Lung (tissue), 17 donors: ENCODE measurements at places on chromosomes 4 and X.

DNA sequence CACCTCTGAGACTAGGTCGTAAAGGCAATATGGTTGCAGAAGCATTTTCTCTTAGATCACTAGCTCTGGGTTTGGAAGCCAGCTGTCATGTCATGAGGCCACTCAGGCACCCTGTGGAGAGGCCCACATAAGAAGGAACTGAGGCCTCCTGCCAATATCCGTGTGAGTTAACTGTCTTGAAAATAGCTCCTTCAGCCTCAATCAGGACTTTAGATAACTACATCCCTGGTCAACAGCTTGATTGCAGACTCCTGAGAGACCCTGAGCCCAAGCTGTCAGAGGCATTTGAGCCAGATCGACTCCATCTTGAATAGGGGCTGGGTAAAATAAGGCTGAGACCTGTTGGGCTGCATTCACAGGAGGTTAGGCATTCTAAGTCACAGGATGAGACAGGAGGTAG is 15.1 kb upstream of the REPS2 start:
- peak; percentile 46 for DNase-seq

- no peak for DNase-seq
These were observed 97.8 kb downstream of the PARM1 start for GRCh38 chr4:75030649-75031235.

- DNase-seq = peak; percentile 52
These were observed 11.0 kb downstream of the PKD2 start for GRCh38 chr4:88018466-88018865.

DNA sequence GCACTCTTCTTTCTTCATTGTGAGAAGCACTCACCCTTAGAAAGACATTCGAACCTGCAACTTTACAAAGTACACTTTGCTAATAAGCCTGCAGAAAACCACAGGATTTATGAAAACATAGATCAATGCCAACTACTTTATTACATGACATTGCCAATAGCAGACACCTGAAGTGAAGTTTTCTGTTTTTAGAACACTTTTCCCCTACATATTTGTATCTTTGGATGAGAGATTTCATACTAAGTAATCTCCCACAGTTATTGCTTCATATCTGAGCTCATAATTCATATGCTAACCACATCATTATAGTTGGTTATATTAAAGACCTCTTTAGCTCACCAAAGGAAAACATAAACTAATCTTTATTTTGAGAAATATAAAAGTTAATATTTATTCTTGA is 276.5 kb upstream of the CTSO start:
- peak; percentile 53 for DNase-seq

- no peak for DNase-seq
These were observed 15.8 kb upstream of the CLTRN start for GRCh38 chrX:15680401-15680800.

DNA sequence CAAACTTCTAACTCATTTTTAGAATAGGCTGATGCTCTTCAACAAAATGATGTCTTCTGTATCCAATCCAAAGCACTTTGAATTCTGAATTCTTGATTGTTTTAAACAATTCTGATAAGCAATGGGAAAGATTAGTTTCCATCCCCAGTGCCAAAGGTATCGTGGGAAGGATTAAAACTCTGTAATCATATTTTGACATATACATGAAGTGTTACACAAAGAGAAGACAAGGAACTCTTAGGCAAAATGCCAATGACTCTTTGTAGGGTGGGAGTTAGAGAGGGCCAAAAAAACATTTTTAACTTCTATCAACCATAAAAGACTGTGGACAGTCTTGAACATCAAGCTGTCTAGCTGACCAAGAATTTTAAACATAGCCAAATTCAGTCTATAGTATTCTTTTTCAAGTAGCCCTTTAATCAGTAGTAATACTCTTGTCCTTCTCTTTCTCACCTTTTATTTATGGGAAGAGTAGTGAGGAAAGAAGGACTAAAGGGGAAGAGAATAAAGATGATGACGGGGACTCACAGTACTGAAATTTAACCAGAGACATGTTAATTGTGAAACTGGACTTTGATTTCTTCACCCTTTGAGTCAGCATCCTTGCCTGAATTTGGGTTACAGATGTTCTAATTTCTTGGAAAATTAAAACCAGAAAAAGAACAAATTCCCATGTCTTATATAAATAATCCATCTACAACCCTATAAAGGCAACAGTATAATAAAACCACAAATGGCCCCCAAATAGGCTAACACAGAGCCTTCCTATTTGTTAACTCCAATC is 51.8 kb upstream of the VEGFD start:
- DNase-seq = no peak

- DNase-seq = no peak
These were observed 180.3 kb upstream of the KLHL4 start for GRCh38 chrX:87337267-87337666.

- peak; percentile 94 for DNase-seq
These were observed 230.2 kb upstream of the STK26 start for GRCh38 chrX:131792789-131793462.

- DNase-seq = no peak
These were observed 6.0 kb downstream of the NDST4 start for GRCh38 chr4:115107411-115107810.

GRCh38 chr4:120814886-120815285 is 107.6 kb downstream of the PRDM5 start:
- DNase-seq = no peak

- no peak for DNase-seq
These were observed 166.7 kb downstream of the FHIP1A start for GRCh38 chr4:151575646-151576045.

GRCh38 chr4:156958276-156959074 is 13.1 kb downstream of the PDGFC start:
- no peak for DNase-seq

- DNase-seq = no peak
These were observed 602 bp upstream of the SCARB2 start for GRCh38 chr4:76214177-76214675.

DNA sequence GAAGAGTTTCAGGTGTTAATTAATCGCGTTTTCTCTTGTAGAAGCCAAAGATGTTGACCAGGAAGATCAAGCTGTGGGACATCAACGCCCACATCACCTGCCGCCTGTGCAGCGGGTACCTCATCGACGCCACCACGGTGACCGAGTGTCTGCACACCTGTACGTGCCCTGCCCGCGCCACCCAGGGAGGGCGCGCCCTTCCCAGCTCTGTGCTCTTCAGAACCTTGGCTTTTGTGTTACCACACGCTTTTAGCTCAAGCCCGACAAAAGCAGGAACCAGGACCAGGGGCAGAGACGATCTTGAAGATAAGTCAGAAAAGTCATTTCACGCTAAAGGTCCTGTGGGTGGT is 28.0 kb downstream of the PCGF3 start:
- no peak for DNase-seq

DNA sequence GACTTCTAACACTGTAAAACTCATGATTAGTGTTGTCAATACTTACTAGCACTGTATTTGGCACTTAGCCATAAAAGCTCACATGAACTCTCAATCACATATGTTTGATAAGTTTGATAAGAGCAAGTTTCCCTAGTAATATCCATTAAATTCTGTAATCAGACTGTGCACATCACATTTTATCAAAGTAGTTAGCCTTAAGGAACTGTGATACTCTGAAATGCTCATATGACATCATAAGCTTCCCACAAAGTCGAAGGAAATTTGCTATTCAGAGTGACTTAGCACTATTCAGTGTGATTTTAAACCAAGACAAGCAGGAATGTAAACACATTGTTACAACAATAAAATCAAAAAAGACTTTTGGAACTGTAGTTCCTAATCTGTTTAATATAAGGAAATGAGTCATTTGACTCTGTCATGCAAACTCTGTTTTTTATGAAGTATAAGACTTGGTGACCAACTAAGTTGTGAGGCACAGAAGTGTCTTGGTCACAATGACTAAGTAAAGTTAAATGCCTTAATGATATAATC is 6.7 kb downstream of the SLC7A11 start:
- no peak for DNase-seq

GRCh38 chrX:37608156-37608555 is 36.7 kb downstream of the LANCL3 start:
- no peak for DNase-seq

DNA sequence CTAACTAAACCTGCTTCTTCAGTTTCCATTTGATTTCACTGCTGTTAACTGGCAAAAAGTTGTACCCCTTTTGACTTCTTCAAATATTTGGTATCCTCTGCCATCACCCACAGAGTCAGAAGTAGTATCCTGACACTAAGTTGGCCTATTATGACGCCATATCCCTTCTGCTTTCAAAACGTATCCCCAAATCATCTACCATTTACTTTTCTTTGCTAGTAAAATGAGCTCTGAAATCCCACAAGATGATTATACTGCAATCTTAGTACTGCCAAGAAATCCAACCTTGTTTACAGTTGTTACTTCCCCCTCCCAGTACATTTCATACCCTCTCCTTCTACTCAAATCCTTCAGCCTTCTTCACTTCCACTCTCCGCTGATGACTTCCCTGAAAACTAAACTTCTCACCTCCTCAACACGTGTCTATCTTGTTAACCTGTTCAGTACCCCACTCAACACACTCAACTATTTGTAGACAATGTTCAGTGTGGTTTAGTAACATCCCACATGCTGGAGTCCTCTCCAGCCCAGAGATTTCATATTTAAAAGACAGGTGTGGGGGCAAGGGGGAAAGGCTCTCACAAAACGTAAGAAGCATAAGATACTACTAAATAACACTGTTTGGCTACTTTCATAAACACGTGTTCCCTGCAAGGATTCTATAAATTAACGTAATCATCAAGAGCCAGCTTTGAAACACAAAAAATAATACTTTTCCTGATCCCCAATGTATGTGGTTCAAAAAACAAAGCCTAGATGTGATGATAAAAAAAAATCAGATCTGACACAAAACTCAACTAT is 1.3 kb downstream of the NAF1 start:
- no peak for DNase-seq

DNA sequence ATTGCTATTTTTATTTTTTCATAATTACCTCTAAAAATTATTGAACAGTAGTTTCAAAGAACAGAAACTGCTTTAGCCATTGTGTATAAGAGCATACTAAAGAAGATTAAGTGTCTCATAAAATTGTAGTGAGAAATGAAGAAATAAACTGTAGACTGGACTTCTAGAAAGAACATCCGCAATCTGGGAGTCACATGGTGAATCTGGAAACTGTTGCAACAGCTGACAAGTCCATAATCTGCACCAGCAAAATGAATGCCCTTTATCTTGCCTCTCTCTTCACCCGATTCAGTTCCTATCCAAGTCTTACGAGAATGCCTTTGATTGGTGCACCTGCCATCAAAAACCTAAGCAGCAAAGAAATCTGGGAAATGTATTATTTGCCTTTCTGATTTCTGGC is 312.9 kb downstream of the NAF1 start:
- DNase-seq = no peak

- DNase-seq = peak; percentile 19
These were observed 34.4 kb upstream of the SLC34A2 start for GRCh38 chr4:25621027-25621930.

- DNase-seq = no peak
These were observed 254.6 kb upstream of the KCNIP4 start for GRCh38 chr4:22202975-22203710.

- DNase-seq = no peak
These were observed 408.2 kb upstream of the SMIM31 start for GRCh38 chr4:164345756-164346155.

GRCh38 chr4:60868232-60868960 is 331.7 kb upstream of the ADGRL3 start:
- no peak for DNase-seq

- no peak for DNase-seq
These were observed 20.9 kb upstream of the PRSS12 start for GRCh38 chr4:118373614-118374255.

GRCh38 chrX:24380262-24381187 is 20.1 kb downstream of the SUPT20HL1 start:
- DNase-seq = peak; percentile 84

DNA sequence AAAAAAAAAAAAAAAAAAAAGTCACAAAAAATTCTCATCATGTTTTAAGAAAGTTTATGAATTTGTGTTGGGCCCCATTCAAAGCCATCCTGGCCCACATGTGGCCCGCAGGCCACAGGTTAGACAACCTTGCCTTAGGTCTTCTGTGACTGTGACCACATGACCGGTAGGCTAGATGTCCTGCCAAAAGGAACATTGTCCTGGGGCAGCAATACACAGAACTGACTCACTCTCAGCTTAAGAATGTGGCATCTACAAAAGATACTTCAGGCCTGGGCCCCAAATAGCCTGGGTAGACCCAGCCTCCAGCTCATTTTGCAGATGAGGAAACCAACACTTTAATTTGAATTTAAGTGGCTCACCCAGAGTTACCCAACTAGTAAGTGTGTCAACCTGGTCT is 10.0 kb downstream of the AWAT2 start:
- DNase-seq = no peak

DNA sequence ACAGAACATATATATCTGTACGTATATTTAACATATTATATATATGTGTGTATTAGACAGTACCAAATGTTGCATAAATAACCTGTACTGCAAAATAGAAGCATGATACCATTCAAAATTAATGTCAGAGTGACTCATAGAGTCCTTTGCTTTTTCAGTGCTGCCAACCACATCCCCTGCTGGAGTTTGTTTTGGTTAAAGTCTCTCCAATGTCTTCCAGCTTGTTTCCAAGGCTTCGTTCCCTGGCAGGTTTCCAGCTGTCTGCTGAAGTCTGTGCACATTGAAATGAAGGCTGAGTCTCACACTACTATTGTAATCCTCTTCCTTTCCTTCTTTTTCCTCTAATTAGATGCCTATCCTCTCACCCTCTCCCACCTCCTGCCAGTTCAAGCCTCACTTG is 14.9 kb downstream of the NRK start:
- peak; percentile 89 for DNase-seq

DNA sequence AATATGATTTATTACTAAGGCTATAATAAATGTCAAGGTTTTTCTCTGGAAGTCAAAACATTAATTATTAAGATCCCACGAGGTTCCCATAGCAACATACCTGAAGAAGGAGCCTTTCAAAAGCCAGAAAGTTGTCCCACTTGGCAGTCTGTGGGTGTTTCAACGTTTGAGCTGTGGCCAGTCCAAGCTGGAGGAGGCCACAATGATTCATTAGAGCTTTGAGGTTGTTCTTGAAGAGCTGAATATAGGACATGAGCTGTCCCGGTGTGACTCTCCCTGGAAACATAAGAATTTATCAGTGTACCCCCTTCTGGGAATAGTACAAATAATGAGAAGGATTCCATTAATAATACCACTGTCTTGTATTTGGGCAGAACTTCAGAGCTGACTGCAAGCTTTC is 92.1 kb downstream of the SCFD2 start:
- DNase-seq = no peak

GRCh38 chr4:78024085-78024484 is 33.0 kb upstream of the FRAS1 start:
- no peak for DNase-seq

DNA sequence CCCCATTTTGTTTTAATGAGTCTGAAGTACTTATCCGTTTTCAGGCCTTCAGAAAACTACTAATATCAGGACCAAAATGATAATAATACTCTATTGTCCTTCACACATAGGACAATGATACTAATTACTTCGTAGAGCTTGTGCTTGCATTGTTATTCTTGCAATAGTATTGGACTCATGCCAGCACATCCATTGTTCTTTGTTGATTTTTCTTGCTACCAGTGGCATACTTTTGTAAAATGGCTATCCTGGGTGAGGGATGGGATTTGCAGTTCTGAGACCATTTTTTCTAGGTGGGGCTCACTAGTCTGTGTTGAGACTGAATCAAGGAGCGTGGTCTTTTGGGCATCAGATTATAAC is 195.3 kb downstream of the MAML3 start:
- peak; percentile 47 for DNase-seq
